Breast epithelium (tissue), 4 donors: ENCODE measurements at places on chromosomes 12 and 14. TPM values are rescaled to one million over a fixed set of nuclear protein-coding genes. Genes with fewer than 3 reads are reported as not detected.

DNA sequence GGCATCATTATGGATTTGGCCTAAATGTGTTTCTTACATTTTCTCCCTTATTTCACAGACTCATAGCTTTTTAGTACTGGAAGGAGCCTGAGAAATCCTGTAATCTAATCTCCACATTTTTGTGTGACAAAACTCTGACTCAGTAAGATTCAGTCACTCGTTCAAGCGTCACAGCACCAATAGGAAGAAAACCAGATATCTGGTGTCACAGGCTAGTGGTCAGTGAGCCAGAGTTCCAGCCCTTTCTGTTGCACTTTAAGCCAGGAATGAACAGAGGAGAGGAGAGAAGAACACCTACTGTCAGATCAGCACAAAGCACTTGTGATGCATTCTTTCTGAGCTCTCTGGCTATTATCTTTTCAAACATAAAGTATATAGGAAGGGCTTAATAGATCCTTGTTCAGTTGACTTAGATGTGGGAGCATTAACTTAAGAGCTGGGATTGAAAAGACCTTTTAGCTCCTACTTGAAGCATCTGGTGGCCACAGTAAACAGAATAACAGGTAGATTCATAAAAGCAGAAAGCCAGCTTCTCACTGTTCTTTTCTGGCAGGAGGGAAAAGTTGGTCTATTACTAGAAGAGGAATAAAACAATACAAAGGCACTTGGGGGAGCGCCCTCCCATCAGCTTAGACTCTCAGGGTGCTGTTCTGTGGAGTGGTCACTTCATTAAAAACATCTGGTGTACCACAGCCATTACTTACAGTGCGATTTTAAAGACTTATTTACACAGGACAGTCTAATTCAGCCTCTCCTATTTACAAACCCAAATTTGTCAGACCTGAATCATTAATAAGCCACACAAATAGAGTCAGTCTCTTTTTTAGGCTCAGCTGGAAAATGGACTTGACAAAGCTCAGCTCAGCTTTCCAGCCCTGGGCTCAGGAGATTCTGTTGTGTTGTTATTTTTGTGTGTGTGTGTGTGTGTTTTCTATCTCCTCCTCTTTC, 12.2 kb upstream of the NID2 start:
- no peak for DNase-seq
- H3K27ac ChIP-seq, result no peak overlapping the region
- H3K4me3 ChIP-seq, result no peak overlapping the region
- no peaks in the 10 kb centered on the region for H3K36me3 ChIP-seq
- H3K27me3 ChIP-seq, result no peaks in the 10 kb centered on the region

GRCh38 chr12:65525491-65526141, 247.1 kb downstream of the MSRB3 start:
- no peaks in the 10 kb centered on the region for H3K36me3 ChIP-seq
- no peak overlapping the region for H3K27ac ChIP-seq
- no peak overlapping the region for H3K4me3 ChIP-seq
- H3K4me1 ChIP-seq, result no peaks in the 10 kb centered on the region
- no peaks in the 10 kb centered on the region for H3K27me3 ChIP-seq
- DNase-seq, result no peak

GRCh38 chr12:114625294-114625851, 58.6 kb downstream of the TBX3 start:
- H3K4me3 ChIP-seq, result no peak overlapping the region
- H3K27ac ChIP-seq, result no peak overlapping the region
- no peaks in the 10 kb centered on the region for H3K4me1 ChIP-seq
- no peaks in the 10 kb centered on the region for H3K27me3 ChIP-seq

DNA sequence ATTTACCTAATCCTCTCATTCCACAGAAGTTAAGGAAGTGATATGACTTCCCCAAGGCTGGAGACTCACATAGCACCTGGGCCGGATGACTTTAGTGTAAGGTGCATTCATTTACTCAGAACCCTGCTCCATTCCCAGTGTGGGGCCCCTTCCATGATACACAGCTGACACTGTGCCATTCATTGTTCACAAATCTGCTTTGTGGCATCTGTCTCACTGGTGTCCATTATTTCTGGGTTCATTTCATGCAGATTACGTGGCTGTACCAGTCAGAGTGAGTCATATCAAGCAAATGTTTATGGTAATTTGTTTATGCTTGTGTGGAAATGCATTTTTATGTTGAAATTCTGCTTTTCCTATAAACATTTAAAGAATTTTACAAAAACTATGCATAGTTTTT, 5.2 kb downstream of the ANO4 start:
- H3K36me3 ChIP-seq, result no peaks in the 10 kb centered on the region
- no peaks in the 10 kb centered on the region for H3K4me1 ChIP-seq
- H3K4me3 ChIP-seq, result no peak overlapping the region
- no peaks in the 10 kb centered on the region for H3K27me3 ChIP-seq

GRCh38 chr12:28574746-28575592, 384.7 kb downstream of the CCDC91 start:
- DNase-seq, result no peak
- no peak overlapping the region for H3K27ac ChIP-seq
- H3K4me3 ChIP-seq, result no peak overlapping the region
- no peaks in the 10 kb centered on the region for H3K4me1 ChIP-seq
- no peaks in the 10 kb centered on the region for H3K27me3 ChIP-seq
- H3K36me3 ChIP-seq, result no peaks in the 10 kb centered on the region

DNA sequence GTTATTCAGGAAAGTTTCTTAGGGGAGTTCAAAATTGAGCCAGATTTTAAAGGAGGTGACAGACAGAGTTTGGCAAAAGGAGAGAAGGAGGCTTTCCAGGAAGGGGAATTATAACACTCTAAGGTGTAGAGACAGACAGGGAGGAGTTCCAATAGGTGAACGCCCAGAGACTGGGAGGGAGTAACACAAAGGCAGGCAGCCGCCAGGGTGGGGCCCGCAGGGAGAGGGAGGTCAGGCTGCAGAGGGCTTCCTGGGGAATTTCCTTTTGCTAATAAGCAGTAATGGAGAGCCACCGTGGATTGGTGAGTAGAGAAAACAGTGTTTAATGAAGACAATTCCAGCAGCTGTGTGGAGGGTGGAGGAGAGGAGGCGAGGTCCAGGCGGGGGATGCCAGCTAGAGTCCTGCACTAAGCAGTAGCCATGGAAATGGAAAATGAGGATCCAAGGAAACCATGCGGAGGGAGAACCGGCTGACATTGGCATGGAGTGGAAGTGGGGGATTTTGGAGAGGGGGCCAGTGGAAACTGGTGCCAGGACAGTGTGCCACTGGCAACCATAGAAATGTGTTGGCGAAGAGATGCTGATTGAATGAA, 22.2 kb downstream of the GRIN2B start:
- no peaks in the 10 kb centered on the region for H3K36me3 ChIP-seq
- H3K27me3 ChIP-seq, result peaks cover 44% of the 10 kb centered on the region
- DNase-seq, result no peak
- no peak overlapping the region for H3K27ac ChIP-seq
- H3K4me3 ChIP-seq, result no peak overlapping the region

GRCh38 chr14:57009585-57010515, 199.6 kb upstream of the OTX2 start:
- no peak overlapping the region for H3K4me3 ChIP-seq
- no peak for DNase-seq
- no peaks in the 10 kb centered on the region for H3K4me1 ChIP-seq
- H3K36me3 ChIP-seq, result no peaks in the 10 kb centered on the region

- no peaks in the 10 kb centered on the region for H3K36me3 ChIP-seq
- no peaks in the 10 kb centered on the region for H3K27me3 ChIP-seq
- H3K4me3 ChIP-seq, result no peak overlapping the region
- no peak for DNase-seq
Observed at GRCh38 chr14:103030741-103031565, 26.4 kb downstream of the CDC42BPB start.

DNA sequence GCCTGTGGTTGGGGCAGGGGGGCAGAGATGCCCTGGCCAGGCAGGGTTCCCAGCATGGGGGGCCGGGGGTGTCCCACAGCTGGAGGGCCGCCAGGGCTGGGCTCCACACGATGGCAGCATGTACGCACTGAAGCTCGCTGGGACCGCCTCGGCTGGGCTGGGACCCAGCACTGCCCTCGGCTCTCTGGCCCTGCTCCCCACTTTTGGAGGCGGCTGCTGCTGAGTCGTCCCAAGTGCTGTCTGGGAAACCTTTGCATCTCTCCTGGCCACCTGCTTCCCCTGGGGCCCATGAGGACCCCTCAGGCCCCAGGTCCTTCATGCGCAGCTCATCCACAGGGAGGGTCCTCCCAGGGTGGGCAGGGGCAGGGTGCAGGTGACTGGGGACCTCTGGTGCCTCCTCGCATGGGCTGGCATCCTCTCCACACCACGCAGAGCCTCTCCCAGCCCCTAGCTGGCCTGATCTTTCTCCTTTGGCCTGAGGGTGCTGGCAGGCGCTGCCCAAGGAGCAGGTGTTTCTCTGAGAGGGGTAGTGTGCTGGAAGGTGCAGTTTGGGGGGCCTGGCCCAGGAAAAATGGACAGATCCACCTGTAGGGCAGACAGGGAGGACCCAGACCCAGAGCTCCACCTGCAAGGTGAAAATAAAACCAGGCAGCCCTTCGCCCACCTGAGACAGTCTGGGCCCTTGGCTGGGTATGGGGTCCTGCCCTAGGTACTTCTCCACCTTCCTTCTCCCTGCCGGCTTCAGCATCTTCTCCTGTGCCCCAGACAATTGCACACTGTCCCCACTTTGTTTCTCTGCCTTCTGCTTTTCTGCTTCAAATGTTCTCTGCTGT, 46.9 kb downstream of the DLK1 start:
- peaks cover 4% of the 10 kb centered on the region for H3K27me3 ChIP-seq
- peak; percentile 47 for DNase-seq
- no peak overlapping the region for H3K27ac ChIP-seq
- H3K4me1 ChIP-seq, result no peaks in the 10 kb centered on the region

Gene CACNA2D4
- 3.3 TPM for total RNA-seq

Gene DCN
- 1,702 TPM for total RNA-seq

Gene BMP4
- 17.7 TPM for total RNA-seq

Gene CCDC38
- total RNA-seq, result 0.73 TPM
